ENCODE measurements at places on chromosomes 11 and 22. TPM values are rescaled to one million over a fixed set of nuclear protein-coding genes. Genes with fewer than 3 reads are reported as not detected.

- no peak for DNase-seq
These were observed 449.8 kb downstream of the SOX6 start for GRCh38 chr11:15906481-15907035.

The RNF141 gene
- 76.6 TPM for total RNA-seq

The PDGFB gene
- total RNA-seq: 2.0 TPM

DNA sequence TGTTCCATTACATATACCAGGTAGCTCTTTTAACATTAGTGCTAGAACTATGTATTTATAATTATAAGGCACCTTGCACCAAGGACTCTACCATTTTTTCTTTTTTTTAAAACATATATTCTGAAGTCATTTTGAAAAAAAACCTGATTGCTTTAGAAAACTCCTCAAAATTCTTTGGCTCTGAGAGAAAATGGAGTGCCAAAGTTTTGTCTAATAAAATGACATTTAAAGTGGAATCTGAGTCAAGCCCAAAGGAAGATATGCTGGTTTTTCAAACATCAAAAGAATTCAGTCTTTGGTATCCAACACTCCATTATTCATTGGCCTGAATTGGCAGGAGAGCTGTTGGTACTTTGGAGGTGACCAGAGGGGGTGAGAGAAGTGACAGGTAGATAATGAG lies 116.5 kb downstream of the ME3 start:
- DNase-seq: no peak

DNA sequence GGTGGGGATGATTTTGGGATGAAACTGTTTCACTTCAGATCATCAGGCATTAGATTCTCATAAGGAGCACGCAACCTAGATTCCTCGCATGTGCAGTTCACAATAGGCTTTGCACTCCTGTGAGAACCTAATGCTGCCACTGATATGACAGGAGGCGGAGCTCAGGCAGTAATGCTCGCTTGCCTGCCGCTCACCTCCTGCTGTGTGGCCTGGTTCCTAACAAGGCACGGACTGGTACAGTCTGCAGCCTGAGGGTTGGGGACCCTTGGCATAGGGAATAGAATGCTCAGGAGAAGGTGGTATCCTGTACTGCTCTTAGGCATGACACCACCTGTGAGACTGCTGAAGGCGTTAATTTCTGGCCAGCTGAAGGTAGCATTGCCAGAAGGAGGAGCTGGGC lies 47.0 kb downstream of the STIM1 start:
- DNase-seq: no peak

GRCh38 chr11:123441161-123441560 lies 11.1 kb downstream of the GRAMD1B start:
- DNase-seq: no peak

- no peak for DNase-seq
These were observed 39.8 kb upstream of the ATXN10 start for GRCh38 chr22:45631841-45632238.

GRCh38 chr11:16789063-16789420 lies 50.6 kb downstream of the C11orf58 start:
- DNase-seq: no peak

The OTOG gene
- under 0.01 TPM for total RNA-seq

GRCh38 chr11:68641880-68642279 lies 42.5 kb upstream of the GAL start:
- no peak for DNase-seq

The CCDC116 gene
- not detected for total RNA-seq

The GALR3 gene
- not detected for total RNA-seq

The CABP7 gene
- total RNA-seq: 1.6 TPM

DNA sequence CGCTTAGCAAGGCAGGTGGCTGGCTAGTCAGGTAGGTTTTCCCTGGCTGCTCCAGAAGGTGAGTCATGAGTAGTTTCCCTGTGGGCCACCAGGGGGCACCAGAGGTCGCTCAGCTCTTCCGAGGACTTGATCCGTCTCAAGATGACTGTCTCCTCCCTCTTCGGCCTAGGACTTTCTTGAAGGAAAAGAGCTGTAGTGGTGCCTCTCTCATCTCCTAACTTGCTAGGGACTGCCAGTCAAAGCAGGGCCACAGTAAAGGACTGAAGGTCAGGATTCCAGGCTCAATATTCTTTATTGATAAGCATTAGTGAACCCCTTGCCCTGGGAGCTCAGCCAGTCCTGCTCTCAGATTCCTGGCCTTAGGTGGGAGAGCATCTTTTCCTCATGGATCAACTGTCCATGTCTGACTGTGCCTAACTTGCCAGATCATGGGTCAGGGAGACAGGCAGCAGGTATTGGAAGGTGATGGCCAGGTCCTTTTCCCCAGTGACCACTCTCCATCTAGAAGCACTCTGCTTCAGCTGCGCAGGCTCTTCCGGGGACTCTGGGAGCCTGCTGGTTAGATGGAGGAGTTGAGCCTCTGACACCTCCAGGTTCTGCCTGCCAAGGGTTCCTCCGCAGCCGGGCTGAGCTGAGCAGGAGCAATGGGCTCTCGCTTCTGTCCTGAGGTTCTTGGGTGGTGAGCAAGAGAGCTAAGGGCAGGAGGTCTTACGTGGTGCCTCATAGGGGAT lies 1.9 kb downstream of the POLD4 start:
- no peak for DNase-seq

DNA sequence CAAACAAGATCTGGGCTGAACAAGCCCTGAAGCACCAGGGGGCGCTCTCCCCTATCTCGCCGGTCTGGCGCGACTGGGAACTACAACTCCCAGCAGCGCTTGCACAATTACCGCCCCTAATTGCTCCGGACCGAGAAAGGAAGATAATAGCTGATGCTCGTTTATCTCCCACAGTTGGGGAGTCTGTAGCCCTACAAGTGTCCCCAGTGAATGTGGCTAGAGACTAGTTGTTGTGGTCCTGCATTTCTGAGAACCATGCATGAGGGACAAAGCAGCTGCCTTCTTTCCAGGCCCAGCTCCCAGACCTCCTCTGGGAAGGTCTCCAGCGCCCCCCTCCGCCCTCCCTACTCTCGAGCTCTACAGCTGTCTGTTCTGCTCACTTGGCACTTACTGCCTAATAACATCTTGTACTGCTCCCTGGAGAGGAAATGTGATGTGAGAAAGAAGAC lies 34.4 kb downstream of the NRXN2 start:
- peak; percentile 79 for DNase-seq

DNA sequence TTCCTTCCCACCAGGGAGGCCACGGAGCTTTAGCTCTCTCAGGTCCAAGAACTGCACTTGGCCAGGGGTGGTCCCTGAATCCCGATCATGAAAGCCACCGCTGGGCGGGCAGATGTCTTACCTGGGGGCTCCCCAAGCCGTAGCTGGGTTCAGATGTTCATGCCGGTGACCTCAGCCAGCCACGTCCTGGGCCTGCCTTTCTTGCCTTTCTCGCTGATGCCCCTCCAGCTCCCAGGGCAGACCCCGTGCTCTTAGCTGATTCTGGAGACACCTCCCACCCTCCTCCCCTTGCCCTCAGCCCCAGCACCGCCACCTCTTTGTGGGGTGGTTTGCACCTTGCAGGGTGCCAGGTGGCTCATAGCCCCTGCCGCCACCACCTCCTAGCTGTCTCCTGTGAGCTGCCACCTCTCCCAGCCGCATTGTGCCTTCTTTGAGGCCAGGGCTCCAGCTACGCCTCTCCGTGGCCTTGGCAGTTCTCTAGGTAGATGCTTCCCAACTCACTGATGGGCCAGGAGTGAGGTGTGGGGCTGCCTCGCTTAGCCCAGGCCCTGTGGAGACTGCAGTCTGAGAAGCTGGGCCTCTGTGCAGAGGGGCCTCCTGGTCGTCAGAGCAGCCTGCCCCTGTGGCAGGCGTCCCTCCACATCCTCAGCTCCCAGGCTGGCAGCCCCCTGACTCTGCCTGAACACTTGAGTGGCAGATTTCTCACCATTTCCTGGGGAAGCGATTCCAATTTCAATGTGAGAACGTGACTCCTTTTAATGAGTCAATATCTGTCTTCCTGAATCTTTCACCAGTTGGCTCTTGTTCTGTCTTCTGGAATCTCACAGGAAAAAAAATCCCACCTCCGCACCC lies 97.6 kb upstream of the B3GAT1 start:
- DNase-seq: no peak

The MS4A6E gene
- not detected for total RNA-seq

The NELL1 gene
- total RNA-seq: 65.6 TPM

The OR5D14 gene
- total RNA-seq: not detected

The DNAJB7 gene
- total RNA-seq: not detected

- DNase-seq: no peak
These were observed 83.0 kb upstream of the RTL6 start for GRCh38 chr22:44581096-44581435.

DNA sequence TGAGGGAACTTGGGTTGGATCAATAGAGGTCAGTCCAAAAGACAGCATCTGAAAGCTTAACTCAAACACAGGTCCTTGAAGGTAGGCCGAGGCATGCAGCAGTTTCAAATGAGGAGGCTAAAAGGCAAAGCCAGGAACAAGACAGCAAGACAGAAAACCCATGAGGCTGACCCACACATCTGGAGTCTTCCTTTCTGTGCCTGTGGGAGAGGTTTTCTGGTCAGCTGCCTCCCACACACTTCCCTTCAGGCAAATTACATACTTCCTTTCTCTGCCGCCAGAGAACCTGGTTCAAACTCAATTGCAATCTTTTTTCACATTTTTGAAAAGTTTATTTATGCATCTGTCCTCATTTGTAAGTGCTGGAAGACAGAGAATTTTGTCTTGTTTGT lies 29.8 kb upstream of the CRTAM start:
- no peak for DNase-seq

DNA sequence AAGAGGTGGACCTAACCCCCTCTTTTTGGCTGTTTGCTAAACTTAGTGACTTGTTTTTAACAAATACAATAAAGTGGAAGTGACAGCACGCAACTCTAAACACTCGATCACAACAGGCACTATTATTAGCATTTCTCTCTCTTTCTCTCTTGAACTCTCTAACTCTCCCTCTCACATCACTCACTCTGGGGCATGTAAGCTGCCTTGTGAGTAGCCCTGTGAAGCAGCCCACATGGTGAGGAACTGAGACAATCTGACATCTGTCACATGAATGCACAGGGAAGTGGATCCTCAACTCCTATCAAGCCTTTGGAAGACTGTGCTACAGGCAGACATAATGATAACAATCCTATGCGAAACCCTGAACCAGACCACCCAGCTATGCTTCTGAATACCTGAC lies 609.0 kb upstream of the CNTN5 start:
- DNase-seq: no peak

DNA sequence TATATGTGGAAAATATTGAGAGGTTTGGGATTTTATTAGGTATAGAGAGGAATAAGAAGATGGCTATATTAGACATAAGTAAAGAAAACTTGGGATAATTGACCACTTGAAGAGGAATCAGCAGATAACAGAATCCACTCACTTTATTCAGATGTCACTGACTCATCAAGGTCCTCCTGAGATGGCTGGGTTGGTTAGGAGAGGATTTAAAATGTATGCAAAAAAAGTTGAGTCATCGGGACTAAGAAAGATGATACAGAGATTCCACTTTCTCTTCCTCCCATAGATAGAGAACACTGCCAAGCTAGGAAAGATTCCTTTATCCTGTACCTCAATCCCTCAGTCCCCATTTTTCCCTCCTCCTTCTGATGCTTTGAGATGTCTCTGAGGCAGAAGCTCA lies at the start of gene OR6A2:
TSS of gene OR6A2 (minus strand) at position 288 of the 400 bp plus-strand sequence. CDS start 3,981 bp downstream, outside the sequence.
- DNase-seq: no peak

GRCh38 chr11:11335043-11335442 lies 18.0 kb downstream of the CSNK2A3 start:
- DNase-seq: no peak

DNA sequence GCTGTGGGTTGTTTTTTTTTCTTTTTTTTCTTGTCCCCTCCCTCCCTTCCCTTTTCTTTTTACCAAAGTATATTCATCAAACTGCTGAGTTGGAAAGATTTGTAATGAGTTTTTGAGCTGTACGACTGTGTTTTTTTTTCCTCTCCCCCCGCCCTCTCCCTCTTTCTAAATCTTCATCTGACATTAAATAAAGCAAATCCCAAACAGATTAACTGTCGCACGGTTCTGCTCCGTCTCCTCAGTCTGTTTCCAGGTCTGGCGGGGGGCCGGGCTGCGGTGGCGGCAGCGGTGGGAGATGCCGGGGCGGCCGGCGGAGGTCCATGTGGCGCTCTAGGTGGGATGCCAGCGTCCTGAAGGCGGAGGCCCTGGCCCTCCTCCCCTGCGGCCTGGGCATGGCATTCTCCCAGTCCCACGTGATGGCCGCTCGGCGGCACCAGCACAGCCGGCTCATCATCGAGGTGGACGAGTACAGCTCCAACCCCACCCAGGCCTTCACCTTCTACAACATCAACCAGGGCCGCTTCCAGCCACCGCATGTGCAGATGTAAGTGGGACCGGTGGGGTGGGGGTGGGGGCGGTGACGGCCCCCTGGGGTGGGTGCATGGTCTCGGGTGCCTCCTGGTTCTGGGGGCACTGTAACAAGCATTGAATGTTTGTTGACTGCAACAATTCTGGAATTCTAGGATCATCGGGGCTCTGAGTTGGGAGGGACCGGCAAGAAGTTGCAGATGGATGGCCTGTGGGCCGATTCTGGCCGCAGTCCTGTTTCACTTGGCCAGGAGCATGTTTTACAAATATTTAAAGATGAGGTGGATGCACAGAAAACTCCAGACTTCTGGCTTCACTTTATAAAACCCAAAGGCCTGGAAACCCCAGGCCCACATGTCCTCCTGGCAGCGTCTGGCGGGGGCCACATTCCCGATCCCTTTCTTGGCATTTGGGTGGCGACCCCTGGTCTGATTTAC lies 13.1 kb downstream of the MPPED1 start:
- DNase-seq: no peak

DNA sequence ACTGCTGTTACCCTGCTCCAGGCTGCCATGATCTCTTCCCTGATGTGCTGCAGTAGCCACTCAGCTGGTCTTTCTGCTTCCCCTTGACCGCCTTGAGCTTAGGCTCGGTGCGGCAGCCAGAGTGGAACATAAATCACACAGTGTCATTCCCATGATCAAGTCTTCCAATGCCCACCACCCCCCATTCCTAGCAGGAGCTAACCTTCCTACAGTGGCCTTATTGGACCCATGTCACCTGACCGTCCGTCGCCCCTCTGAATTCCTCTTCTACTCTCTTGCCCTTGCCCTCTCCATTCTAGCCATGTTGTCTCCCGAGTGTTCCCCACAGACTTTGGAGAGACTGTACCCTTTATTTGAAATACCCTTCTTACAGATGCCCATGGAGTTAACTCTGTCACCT lies 43.4 kb downstream of the OTOG start:
- no peak for DNase-seq

- DNase-seq: no peak
These were observed 1032.7 kb upstream of the TENM4 start for GRCh38 chr11:80473562-80473961.

The PNPLA2 gene
- 5.3 TPM for total RNA-seq

The CEND1 gene
- 7.3 TPM for total RNA-seq

- no peak for DNase-seq
These were observed 216.3 kb upstream of the TBCEL start for GRCh38 chr11:120807414-120808150.

- no peak for DNase-seq
These were observed 98.9 kb downstream of the PGR start for GRCh38 chr11:101030692-101031091.
